ENCODE measurements at places on chromosomes 11 and 22.

GRCh38 chr11:3927129-3927796 lies 71.8 kb downstream of the STIM1 start:
- no peak for DNase-seq

DNA sequence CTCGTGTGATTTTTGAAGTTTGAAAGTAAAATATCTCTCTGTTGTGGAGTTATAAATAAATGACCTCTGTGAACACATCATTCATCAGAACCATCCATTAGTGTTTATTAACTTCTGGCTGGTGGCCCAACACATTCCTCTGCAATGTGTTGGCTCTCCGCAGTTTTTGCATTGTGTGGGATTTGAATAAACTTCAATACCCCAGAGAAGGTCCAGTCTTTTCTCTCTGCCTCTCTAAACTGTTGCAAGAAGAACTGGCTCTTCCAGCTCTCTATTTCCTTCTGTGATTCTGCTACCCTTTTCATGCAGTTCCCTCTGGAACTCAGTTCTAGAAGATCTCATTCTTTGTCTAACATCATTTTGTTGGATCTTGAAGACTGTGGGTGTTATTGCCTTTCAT lies 125.0 kb upstream of the ARHGAP42 start:
- no peak for DNase-seq

- no peak for DNase-seq
Observed at GRCh38 chr11:122155765-122156527, 39.9 kb upstream of the BLID start.

- no peak for DNase-seq
Observed at GRCh38 chr11:114128399-114128798, 68.9 kb downstream of the ZBTB16 start.

GRCh38 chr22:48868554-48868953 lies 959.1 kb downstream of the BRD1 start:
- DNase-seq = no peak

- no peak for DNase-seq
Observed at GRCh38 chr11:124884340-124884739, 13.3 kb downstream of the ROBO4 start.

DNA sequence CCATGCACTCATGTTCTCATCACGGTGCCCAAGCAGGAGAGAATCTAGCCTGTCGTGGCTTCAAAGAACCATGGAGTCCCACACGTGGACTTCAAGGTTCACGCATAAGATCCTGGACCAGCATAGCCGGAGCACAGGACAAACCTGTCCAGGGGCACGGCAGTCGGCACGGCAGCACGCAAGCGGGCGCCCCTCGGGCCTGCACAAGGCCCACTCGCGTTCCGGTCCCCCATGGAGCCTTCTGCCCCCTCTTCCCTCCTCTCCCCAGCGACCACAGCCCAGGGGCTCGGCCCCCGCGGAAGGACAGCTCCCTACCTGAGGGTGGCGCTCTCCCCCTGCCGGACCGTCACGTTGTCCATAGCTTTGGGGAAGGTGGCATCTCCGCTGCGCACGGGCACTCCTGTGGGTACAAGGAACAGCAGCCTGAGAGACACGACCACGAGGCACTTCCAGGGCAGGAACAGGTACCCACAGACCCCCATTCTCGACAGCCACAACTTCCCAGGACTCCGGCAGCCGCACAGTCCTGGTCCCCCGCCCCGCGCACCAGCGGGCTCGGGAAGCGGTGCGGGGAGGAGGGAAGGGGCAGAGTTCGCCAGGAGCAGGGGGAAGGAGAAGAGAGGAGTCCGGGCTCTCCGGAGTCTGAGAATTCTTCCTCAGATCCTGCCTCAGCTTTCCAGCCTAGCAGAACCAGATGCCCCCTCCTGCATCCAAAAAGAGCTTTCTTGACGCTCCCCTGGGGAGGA lies 589.5 kb downstream of the OPCML start:
- DNase-seq = no peak

GRCh38 chr11:78277314-78277994 lies 88.7 kb downstream of the USP35 start:
- no peak for DNase-seq

DNA sequence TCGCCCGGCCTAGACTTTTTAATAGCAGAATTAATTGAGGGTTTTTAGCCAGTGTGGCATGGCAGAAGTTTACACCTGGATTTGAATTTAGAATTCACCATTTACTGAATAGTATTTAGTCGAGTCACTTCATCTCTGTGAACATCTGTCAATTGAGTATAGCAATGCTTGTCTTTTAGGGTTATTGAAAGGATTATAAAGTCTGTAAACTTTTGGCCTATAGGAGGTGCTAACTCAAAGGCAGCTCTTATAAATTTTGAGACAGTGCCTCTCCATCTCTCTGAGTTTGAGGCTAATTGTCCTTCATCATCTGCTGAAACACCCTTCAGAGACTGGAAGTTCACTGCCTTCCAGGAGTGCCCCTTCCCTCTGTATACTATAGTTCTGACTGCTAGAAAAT lies 205.0 kb downstream of the NELL1 start:
- DNase-seq = no peak

GRCh38 chr22:46578824-46579561 lies 41.2 kb upstream of the GRAMD4 start:
- DNase-seq = no peak

GRCh38 chr11:47451990-47452389 lies 3.1 kb upstream of the RAPSN start:
- no peak for DNase-seq

- no peak for DNase-seq
Observed at GRCh38 chr11:119593346-119593745, 135.7 kb downstream of the NECTIN1 start.

- DNase-seq = no peak
Observed at GRCh38 chr22:45472426-45472825, 30.3 kb upstream of the FBLN1 start.

DNA sequence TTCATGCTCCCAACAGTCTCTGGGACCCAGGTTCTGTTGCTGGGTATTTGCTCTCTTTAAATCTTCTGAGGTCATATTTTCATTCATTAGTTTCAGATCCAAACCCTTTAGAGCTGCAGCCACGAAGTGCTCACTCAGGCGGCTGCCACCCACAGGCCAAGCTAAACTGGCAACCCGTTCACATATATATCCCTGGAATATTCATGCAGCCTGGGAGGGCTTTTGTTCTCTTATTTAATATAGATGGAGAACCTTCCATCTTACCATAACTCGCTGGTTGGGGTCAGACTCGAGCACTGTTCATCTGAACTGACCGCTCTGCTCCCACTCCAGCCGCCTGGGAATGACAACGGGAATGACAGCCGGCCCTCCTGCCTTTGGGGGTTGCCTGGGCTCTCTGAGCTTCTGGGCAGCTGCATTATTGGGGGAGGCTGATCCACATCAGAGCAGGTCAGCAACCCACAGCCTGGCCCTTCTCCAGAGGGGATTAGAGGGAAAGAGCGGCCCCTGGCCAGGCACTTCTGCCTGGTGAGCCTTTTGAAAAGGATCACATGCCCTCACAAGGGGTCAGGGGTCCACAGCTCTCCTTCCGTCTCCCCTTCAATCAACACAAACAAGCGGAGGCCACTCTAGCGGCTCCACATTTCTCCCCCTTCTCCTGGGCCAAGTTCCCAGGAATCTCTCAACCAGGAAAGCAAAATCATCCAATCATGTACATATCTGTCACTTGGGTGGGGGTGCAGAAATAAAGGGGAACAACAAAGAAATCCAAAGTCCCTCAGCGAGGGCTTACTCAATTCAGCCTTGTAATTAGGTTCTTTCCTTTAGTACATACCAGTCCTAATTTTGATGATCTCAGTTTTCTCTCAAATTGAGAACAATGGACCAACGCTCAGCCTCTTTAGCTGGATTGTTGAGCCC lies 11.8 kb downstream of the TMEM184B start:
- no peak for DNase-seq

DNA sequence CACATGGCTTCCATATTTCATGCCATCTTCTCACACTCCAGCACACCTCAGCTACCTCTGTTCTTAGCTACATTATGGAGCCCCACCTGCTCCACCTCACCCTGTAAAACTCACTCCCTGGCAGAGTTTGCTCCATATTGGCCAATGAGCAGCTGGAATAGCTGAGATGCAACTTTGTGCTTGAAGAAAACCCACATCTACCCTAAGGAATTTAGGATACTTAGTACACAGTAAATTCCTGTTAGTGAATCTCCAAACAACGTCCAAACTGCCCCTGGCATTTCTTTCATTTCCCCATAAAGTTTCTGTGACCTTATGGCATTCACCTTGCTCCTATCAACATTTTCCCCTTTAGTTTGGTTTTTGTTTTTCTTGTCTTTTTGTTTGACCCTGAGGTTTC lies 2.2 kb upstream of the VWCE start:
- no peak for DNase-seq

DNA sequence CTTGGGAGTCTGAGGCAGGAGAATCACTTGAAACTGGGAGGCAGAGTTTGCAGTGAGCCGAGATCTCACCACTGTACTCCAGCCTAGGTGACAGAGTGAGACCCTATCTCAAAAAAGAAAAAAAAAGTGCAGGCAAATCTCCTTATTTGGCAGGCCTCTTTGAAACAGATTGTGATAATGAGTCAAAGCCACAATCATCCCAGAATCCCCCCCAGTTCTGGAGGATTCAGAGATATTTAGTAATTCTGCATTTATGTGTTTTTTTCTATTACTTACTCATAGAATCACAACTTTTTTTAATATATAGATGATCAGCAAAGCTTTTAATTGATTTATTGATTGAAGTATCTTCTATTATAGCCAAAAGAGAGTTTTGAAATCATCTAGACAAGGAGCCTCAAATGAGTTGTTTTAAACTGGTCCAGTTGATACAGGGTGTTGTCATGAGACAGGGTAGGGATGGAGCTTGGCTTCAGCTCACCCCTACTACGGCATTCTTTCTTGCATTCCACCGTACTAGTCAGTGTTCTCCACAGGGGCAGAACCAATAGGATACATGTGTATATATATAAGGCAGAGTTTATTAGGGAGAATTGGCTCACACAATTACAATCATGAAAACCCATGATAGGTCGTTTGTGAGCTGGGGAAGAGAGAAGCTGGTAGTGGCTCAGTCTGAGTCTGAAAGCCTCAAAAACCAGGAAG lies 39.3 kb upstream of the SORL1 start:
- no peak for DNase-seq

DNA sequence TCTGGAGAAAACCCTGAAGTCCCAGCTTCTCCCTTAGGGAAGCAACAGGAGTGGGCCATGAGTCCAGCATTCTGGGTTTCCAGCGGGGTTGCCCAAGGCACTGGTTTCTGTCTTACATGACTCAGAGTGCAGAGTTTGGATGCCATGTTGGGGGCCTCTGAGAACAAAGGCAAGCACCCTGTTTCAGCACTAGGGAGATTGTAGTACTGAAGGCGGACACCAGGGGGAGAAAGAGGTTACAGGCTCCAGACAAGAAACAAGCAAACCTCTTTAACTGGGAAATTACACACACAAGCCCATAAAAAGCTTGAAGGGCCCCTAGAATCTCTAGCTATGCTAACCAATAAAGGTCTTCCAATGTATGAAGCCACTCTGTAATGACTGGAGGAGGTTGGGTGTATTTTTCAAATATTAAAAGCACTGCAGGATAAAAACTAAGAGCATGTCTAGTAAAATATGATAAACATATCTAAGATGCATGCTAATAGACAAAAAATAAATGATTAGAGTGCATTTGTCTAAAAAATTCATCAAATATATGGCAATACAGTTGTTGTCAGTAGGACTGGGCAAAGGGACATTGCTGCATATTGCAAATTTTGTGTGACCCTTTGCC lies 7.1 kb downstream of the MS4A6E start:
- peak; percentile 62 for DNase-seq

- DNase-seq = no peak
Observed at GRCh38 chr22:33110562-33111163, 52.5 kb upstream of the SYN3 start.

Measured in activated naive CD8-positive, alpha-beta T cell treated with anti-CD3 and anti-CD28 coated beads for 36 hours (primary cell).